Stimulated activated CD8-positive, alpha-beta memory T cell treated with anti-CD3 and anti-CD28 coated beads, Interleukin-2, amount 100 ng/mL, for 48 hours (primary cell): ENCODE measurements at places on chromosomes 16 and 17.

- DNase-seq, result no peak
Observed at GRCh38 chr16:81752225-81752875, 26.7 kb upstream of the PLCG2 start.

GRCh38 chr16:58339452-58339981, 44.7 kb upstream of the PRSS54 start:
- DNase-seq, result no peak

- DNase-seq, result no peak
Observed at GRCh38 chr17:38417210-38417951, 10.9 kb upstream of the ARHGAP23 start.

GRCh38 chr17:77560841-77561240, 397.7 kb upstream of the TNRC6C start:
- DNase-seq, result no peak

DNA sequence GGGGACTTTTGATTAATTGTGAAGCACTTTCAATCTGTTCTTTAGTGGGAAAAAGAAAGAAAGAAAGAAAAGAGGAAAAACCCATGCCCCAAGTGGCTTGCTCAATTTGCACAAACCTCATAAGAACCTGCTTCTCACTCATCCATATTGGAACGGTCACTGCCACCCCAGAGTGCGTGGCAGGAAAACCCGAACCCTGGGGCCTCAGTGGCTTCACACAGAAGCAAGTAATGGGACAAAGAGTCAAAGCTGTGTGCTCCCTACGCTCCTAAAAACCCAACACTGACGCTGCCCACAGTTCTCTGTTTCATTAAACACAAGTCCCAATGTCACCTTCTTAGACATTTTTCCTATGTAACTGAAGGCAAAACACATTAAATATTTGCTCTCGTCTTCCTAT, 1.2 kb downstream of the SLC6A4 start:
- DNase-seq, result no peak

DNA sequence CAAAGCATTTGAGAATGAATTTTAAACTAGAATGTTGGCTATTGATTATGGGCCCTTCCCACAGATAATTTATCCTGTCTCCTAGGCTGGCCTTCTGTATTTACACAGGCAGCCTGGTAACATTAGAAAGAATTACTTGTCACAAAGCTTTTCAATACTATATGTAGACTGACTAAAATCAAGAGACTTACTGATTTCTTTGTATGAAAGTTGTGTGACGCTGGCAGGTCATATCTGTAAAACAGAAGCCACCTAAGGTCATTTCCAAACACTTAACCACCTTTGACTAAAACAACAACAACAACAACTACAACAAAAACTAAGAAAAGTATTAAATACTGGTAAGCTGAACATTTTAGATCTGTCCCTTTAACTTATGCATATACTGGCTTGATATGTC, 329.0 kb upstream of the TBX2 start:
- no peak for DNase-seq

- DNase-seq, result peak; percentile 24
Observed at GRCh38 chr16:67942200-67942509, 1.8 kb downstream of the LCAT start.

DNA sequence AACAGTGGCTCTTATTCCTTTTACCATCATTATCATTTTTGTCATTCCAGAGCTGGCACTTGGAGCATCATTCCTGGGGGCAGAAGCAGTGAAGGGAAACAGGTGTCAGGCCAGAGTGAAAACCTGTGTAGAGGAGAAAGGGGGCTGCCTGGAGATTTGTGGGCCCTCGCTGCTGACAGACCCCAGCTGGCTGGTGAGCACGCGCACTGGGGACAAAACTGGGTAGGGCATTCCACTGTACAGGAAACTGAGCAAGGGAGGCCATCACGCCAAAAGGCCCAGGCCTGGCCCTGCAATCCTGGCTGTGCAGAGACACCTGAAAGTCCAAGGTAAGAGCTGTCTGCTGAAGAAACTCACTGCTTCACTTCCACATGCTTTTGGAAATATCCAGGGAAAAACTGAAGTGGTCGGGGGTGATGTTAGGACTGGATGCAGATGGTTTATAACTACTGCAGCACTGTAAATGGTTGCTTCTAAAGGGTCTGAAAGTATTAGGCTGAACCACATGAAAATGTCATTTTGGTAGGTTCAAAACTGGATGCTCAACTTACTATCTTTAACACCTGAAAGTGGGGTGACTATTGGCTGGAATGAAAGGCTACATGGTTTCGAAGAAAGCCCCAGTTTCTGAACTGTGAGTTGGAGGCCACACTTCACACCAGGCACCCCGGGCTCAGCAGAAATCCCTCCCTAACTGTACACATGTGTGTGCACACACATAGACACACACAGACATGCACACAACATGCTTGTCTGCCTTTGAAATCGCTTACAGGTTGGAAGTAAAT, 225.0 kb downstream of the C16orf78 start:
- no peak for DNase-seq

- no peak for DNase-seq
Observed at GRCh38 chr17:44362459-44362948, 1.1 kb downstream of the FAM171A2 start.

DNA sequence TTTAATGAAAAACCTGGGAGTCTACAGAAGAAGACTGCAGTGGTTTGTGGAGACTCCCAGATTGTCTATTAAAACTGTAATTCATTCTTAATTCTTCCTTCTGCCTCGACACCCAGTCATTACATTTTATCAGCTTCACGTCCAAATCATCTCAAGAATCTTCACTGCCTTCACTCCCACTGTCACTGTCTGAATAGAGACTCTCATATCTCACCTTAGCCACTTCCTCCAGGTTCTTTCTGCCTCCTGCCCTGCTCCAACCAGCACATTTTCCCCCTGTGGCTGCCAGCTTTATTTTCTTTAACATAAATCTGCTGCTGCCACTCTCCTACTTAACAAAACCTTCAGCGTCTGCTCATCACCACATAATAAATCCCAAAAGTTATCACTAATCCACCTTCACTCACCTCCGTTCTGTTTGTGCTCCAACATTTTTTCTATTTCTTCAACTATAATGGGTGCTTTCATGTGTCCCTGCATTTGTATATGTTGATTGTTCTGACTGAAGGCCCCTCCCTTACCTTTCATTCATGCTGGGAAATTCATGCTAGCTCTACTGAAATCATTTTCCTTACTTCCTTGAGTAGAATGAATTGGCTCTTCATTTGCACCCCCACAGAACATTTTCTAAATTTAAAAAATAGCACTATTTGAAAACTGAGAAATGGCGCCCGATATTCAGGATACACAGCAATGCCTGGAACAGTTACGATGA, 38.9 kb downstream of the KCNJ2 start:
- no peak for DNase-seq

- DNase-seq, result no peak
Observed at GRCh38 chr17:74737299-74738050, 419 bp downstream of the RAB37 start.

GRCh38 chr16:50315346-50315997, 49.1 kb downstream of the ADCY7 start:
- no peak for DNase-seq

- no peak for DNase-seq
Observed at GRCh38 chr16:10300905-10301304, 85.0 kb upstream of the ATF7IP2 start.

DNA sequence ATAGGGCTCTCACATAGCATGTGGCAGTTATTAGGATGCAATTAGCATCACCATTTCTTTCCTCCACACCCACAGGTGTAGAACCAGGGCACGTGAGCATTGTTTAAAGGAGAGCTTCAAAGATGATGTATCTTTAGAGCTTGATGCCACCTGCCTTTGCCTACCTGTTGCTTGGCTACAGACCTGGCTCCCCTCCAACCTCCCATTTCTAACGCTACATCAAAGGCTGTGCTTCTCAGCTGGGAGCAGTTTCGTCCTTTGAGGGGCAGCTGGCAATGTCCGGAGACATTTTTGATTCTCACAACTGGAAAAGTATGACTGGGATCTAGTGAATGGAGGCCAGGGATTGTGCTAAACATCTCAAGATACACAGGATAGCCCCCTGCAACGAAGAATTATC, 78.5 kb upstream of the CLEC3A start:
- no peak for DNase-seq

- DNase-seq, result no peak
Observed at GRCh38 chr17:49450735-49451134, 36.1 kb upstream of the PHB1 start.

DNA sequence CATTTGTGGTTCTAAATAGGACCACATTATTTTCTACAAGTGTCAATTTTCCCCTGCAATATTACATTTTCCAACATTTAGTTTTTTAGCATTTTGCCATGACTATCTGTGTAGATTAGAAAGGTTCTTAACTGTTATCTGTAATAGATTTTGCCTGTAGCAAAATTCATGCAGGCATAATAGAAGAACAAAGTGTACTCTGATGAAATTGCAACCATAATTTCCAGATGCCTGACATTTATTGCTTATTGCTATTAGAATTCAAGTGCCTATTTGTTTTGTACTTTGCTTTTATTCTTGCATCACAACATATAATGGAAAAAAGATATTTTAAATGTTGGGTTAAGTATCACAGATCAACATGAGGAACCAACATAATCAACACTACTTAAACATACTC, 337.7 kb downstream of the TOX3 start:
- DNase-seq, result no peak

GRCh38 chr17:75531721-75532072, 6.2 kb downstream of the LLGL2 start:
- no peak for DNase-seq

GRCh38 chr17:29864615-29865014, 65.4 kb downstream of the SSH2 start:
- DNase-seq, result no peak

- DNase-seq, result no peak
Observed at GRCh38 chr17:38761612-38762011, 9.1 kb downstream of the PSMB3 start.

DNA sequence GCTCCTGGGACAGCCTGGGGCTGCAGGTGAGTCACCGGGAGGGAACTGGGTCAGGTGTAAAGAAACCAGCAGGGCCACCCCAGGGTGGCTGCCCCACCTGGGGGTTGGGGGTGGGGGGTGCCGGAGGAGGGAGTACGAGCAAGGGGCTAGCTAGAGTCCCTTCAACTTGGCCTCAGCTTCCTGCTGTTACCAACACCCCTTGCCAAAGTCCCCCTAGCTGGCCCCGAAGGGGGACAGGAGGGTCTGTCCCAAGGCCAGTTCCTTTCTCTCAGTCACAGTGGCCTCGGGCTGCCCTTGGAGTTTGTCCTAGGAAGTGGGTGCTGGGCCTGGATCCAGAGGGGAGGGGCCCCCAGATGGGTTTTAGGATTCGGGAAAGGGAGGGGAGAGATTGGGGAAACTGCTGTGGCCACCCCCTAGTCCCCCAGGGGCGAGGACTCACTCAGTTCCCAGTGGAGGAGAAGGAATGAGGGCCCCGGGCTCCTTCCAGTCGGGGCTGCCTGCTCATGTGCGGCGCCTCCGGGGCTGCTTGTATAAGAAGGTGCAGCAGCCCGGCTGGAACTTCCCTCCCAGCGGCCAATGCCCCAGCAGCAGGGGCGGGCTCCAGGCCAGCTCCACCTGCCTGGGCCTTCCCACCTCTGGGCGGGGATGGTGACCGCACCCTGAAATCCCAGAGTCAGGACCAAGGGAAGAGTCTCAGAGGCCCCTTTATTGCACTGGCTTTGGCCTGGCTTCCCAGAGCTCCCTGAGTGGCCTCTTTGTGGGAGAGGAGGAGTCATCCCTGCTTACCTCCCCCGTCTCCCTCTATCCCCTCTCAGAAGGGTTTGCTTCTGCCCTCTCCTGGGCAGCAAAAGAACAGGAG, 7.3 kb downstream of the ARHGAP27 start:
- DNase-seq, result no peak

- DNase-seq, result no peak
Observed at GRCh38 chr16:75092777-75093176, 23.8 kb downstream of the LDHD start.
